Astrocyte of the spinal cord (primary cell): ENCODE measurements at places on chromosomes 5 and 9.

- peak; percentile 75 for DNase-seq
Measured at GRCh38 chr9:121598167-121598964, 53.1 kb upstream of the DAB2IP start.

DNA sequence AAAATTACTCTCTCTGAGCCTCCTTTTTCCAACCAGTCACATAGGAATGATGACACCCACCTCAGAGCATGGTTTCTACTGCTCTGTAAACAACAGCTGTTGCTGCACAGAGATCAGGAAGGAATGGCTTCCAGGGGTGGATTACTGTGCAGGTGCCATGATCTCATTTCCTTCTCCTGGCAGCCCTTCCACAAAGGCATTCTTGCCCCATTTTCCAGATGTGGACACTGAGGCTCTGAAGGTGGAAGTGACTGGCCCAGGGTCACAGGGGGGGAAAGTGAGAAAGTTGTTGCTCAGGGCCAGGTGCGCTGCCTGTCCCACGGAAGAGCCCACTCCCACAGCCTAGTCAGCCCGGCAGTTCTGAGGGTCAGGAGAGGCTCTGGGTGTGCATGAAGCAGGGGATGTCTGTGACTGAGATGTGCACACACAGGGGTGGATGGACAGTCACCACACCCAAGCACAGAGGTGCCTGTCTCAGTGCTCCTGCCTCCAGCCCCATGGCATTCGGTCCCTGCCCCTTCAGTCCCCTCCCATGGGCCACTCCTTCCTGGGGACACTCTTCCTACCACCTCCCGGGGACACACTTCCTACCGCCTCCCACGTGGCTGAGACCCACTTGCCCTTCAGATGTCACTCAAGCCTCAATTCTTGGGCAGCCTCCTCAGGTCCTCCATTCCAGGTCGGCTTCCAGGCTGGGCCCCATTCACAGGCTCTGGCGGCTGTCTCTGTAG, 17.0 kb downstream of the FGFR4 start:
- DNase-seq, result no peak

- no peak for DNase-seq
Measured at GRCh38 chr9:93258818-93259489, 75.0 kb downstream of the WNK2 start.

DNA sequence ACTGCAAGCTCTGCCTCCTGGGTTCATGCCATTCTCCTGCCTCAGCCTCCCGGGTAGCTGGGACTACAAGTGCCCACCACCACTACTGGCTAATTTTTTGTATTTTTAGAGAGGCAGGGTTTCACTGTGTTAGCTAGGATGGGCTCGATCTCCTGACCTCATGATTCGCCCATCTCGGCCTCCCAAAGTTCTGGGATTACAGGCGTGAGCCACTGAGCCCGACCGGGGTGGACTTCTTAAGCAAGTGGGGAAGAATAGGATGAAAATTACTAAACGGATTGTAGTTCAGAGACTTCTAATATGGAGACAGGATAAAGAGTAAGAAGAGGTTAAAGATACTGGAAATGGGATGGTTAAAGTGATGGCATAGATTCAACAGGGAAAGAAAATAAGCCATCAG, 132.3 kb upstream of the IRX2 start:
- no peak for DNase-seq

- DNase-seq, result peak; percentile 24
Measured at GRCh38 chr5:55226027-55226933, 835 bp downstream of the MCIDAS start.

DNA sequence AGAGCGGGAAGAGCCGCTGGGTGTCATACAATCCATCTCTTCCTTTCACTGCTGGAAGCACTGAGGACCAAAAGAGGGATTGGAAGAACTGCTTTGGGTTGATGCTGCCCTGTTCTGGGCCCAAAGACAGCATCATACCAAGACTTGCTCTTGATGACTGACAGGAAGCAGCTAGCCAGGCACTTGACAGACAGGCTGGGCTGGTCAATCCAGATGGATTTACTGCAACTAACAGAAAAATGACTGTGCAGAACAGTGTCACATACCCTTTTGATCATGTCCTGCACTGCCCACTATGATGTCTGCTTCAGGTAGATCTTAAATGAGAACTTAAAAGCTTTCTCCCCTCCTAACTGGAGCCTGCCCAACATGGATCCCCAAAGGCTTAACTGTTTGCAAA, 157.6 kb downstream of the CRB2 start:
- DNase-seq, result no peak
